Stimulated activated CD4-positive, alpha-beta T cell treated with anti-CD3 and anti-CD28 coated beads, Interleukin-2, amount 100 ng/mL, for 24 hours (primary cell): ENCODE measurements at places on chromosomes 13 and 19.
A peak's percentile ranks its signal among the peaks of the same experiment; 100 is the strongest.

- no peak for DNase-seq
Observed at GRCh38 chr19:56946159-56946558, 105.6 kb upstream of the PEG3 start.

DNA sequence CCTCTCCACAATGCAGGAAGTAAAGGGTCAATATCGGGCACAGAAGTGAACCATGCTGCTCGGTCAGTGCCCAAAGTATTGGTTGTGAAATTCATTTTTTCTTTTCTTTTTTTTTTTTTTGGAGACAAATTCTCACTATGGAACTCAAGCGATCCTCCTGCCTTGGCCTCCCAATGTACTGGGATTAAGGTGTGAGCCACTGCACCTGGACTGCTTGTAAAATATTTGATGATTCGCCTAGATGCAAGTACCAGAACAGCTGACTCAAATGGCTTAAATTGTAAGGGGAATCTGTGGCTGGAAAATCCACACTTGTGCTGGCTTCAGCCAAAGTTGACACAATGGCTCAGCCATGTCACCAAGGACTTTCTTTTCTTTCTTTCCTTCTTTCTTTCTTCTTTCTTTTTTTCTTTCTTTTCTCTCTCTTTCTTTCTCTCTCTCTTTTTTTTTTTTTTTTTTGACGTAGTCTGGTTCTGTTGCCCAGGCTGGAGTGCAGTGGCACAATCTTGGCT is 43.7 kb downstream of the NUMBL start:
- no peak for DNase-seq

DNA sequence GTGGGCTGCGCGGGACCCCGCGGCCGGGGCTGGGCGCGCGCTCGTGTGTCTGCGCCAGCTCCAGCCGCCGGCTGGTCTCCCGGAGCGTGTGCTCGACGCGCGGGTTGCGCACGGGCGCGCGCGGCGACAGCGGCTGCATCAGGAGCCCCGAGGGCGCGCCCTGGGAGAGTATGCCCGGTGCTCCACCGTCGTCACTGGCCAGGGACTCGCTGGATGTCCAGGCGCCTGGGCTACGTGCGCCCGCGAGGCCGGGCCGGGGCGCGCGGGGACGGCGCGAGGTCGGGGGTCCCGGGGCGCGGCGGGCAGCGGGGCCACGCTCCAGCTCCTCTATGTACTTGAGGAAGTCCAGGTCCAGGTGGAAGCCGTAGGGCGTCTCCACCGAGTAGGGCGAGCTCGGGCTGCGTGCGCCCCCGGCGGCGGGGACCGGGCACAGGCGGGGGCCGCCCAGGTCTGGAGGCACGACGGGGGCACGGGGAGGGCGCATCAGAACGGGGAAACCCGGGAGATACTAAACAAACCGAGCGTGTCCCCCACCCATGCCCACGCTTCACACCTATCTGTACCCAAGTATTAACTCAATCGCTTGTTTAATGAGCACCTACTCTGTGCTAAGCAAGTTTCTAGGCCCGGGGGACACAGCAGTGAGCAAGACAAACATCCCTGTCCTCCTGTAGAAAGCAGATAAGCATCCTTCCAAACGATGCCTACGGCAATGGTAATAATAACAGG is 7.6 kb downstream of the KANK3 start:
- peak; percentile 56 for DNase-seq

DNA sequence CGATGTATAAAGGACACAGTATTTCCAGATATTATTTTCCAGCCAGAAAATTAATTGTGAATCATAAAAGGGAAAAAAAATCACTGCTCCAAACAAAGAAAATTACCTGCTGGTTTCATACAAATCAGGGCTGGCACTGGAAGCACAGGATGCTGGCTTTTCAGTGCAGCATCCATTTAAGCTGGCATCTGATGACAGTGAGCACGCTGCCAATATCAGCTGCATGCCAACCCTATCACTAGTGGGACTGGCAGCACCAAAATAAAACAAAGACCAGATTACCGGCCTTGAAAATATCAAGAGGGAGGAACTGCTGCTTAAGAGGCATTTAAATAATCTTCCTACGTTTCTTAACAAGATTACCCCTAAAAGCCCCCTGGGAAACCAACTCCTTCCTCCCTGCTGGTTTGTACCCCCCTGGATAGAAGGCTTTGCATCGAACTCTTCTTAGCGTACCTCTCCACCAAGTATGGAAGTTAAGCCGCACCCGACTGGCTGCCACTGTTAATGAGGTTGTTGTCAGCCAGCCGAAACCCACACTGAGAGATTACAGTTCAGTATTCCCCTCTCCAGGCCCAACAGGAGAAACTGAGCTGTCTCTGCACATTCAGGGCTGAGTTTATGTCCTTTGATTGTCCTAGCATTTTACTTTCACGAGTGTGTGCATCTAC is 257.8 kb downstream of the EFNB2 start:
- DNase-seq: no peak

GRCh38 chr13:36029166-36029565 is 102.0 kb downstream of the DCLK1 start:
- no peak for DNase-seq

GRCh38 chr19:2474232-2475017 is 1.5 kb upstream of the GADD45B start:
- peak; percentile 92 for DNase-seq

DNA sequence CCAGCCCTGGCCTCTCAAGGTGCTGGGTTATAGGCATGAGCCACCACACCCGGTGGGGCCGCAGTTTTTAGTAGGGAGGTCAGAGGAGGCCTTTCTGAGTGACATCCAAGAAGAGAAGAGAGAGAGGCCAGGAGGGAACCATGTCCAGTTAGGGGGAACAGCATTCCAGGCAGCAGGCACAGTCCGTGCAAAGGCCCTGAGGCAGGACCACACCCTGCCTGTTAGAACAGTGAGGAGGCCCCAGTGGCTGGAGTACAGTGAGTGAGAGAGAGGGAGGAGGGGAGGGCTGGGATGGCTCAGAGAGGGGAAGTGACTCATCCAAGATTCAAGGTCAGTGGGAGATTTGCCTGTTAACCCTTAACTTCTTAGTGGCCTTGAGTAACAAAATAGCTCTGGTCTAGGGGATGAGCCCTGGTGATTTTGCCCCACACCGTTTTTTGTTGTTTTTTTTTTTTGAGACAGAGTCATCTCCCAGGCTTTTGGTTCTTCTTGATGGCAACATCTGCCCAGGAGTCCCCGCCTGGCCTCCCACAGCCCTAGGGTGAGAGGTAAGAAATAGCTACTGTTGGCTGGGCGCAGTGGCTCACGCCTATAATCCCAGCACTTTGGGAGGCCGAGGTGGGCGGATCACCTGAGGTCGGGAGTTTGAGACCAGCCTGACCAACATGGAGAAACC is 2.7 kb upstream of the PLIN3 start:
- peak; percentile 28 for DNase-seq

GRCh38 chr19:1259206-1259875 is 9.8 kb upstream of the CIRBP start:
- peak; percentile 71 for DNase-seq

- no peak for DNase-seq
Observed at GRCh38 chr13:60655256-60655655, 258.2 kb downstream of the TDRD3 start.

DNA sequence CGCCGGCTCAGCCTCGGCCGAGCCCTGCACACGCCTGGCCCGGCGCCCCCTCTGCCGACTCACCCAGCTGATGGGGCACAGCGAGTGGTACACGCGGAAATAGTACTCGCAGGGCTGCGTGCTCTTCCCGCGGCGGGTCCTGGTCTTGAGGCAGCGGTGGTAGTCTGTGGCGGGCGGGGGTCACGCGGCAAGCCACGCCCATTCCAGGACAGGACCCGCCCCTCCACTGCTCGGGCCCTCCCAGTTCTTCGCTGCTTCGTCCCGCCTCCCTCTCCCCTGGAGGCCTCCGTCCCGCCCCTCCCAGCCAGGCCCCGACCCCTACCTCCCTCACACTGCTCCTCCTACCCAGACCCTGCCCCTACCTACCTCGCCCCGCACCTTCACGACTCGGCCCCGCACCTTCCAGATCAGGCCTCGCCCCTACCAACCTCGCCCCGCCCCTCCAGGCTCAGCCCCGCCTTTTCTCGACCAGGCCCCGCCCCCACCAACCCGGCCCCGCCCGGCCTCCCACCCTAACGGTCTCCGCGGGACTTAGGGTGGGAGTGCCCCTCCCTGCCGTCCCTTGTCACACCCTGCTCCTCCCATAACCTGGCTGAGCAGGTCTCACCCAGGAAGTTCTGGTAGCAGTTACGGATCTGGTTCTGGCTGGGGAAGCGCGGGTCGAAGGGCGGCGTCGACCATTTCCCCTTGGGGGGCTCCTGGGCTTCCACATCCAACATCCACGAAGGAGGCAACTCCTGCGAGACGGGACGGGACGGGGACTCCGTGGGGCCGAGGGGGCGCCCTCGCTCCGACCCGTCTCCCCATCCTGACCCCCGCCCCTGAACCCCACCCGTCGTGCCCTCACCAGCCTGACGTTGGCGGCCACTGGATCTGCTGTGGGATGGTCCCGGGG is 469 bp downstream of the COX6B2 start:
- peak; percentile 65 for DNase-seq

GRCh38 chr13:23991119-23991518 is 93.8 kb upstream of the C1QTNF9B start:
- DNase-seq: no peak

DNA sequence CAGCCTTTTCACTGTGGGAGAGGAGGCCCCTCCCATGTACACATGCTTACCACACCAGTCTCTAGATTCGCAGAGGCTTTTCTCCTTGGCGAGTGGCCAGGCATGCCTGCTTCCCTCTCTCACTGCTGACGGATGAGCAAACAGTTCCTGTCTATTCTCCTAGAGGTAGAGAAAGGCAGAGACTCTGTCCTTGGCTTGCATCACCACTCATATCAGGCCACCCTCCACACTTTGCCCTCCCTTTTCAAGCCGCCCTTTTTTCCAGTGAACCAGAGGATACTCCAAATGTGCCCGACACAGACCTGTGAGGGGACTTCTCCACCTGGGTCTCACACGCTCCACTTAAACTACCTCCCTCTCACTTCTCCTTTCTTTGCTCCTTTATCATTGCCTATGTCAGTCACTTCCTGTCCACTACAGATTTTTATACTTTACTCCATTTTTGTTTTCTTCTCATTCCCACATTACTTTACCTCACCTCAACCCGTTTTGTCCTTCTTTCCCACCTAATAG is 284.6 kb downstream of the DNAJC15 start:
- DNase-seq: no peak

DNA sequence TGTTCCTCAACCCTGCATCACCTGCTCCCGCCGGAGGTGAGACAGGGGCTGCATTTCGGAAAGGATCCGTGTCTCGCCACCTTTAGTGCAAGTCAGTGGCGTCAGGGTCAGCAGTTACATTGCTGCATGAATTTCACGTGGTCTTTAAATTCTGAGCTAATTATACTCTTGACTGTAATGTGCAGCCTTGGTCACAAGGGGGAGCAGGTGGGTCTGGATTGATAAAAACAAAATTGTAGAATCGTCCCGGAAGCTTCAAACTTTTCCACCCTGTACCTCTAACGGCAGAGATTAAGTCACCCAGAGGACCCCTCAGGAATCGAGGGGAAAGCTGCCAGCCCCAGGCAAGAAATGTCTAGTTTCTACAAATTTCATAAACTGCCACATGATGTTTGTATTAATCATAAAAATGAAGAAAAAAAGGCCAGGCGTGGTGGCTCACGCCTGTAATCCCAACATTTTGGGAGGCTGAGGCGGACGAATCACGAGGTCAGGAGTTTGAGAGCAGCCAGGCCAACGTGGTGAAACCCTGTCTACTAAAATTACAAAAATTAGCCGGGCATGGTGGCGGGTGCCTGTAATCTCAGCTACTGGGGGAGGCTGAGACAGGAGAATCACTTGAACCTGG is 20.2 kb downstream of the BBC3 start:
- peak; percentile 88 for DNase-seq

DNA sequence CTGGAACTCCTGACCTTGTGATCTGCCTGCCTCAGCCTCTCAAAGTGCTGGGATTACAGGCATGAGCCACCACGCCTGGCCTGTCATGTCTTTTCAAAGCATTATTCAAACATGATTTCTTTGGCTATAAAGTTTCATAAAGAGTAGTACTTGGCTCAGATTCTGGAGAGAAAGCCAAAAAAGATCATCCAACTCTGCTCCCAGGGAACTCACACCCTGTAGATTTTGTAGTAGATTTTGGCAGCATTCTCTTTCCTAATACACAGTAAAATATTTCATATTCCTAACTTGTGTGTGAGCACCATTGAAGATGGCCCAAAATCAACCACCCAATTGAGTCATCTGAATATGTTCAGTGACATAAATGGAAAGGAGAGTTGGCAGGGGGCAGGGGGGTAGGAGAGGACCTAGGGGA is 48.4 kb downstream of the CAB39L start:
- no peak for DNase-seq

DNA sequence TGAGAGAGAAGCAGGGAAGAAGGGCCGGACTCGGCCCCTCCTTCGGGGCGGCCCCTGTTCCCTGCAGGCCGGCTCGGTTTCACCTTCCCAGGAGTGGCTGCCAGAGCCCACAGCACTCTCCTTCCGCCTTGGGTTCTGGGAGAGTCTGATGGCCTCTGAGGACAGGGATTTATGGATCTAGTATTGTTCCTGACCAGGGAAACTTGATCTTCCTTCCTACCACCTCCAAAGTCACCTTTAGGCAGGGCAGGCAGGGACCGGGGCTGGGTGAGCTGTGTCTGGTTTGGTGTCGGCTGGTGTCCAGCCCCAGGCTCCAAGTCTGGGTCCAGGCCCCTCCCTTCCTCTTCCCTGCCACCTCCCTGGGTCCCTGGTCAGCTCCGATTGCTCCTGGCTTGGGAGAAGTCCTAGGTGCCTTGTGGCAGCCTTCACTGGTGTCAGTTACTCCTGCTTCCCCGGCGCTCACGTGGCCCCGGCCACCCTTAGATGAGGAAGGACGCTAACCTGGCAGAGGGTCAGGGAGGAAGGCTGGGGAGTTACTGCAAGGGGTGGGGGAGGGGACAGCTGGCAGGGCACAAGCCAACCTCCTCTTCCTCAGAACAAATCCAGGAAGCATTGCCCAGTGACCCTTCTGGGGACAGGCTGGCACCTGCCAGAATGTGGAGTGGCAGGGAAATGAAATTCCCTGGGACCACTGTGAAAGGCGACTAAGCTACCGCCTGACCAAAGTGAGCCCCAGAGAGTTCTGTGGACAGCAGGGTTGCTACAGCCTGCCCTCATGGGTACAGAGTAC is 18.8 kb downstream of the RFX1 start:
- DNase-seq: no peak

- DNase-seq: peak; percentile 76
Observed at GRCh38 chr19:662207-662961, 630 bp downstream of the RNF126 start.

GRCh38 chr19:35712567-35713505 is 5.0 kb upstream of the KMT2B start:
- DNase-seq: peak; percentile 87

DNA sequence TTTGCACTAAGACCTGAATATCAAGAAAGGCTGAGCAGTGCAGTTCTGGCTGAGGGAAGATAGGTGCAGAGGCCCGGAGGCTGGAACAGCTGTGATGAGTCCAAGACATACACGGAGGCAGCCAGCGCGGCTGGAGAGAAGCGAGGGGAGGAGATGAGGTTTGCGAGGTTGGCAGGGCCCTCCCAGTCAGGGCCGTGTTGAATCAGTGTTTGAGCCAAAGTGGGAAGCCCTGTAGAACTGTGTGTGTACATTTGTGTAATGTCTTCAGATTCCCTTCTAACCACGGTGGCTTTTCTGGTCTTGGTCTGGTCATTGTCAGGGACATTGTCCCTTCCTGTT is 34.9 kb downstream of the PAK4 start:
- no peak for DNase-seq
